Left cardiac atrium (tissue), 4 donors: ENCODE measurements at places on chromosomes 3 and 15. TPM values are rescaled to one million over a fixed set of nuclear protein-coding genes. Genes with fewer than 3 reads are reported as not detected.

The NR1I2 gene
- total RNA-seq: 0.09 TPM

The SRGAP3 gene
- total RNA-seq: 2.5 TPM

The SPINK8 gene
- not detected for total RNA-seq

The CLDN11 gene
- 12.9 TPM for total RNA-seq

The FOXP1 gene
- total RNA-seq: 42.1 TPM

The LHFPL4 gene
- total RNA-seq: not detected

The POLQ gene
- 0.79 TPM for total RNA-seq

The TRH gene
- not detected for total RNA-seq

The ETV5 gene
- 12.5 TPM for total RNA-seq

The ESYT3 gene
- 0.91 TPM for total RNA-seq

The A4GNT gene
- not detected for total RNA-seq

The LARP6 gene
- total RNA-seq: 47.2 TPM

The ADAMTS17 gene
- total RNA-seq: 6.3 TPM

The PAQR5 gene
- total RNA-seq: 1.2 TPM

The SCN11A gene
- not detected for total RNA-seq

The NPHP3 gene
- 11.6 TPM for total RNA-seq

The ARIH1 gene
- total RNA-seq: 142 TPM

The FOXL2NB gene
- not detected for total RNA-seq

The GABRB3 gene
- 56.8 TPM for total RNA-seq

The ISLR gene
- 28.2 TPM for total RNA-seq

The KCNMB2 gene
- 7.8 TPM for total RNA-seq

The UBA5 gene
- total RNA-seq: 41.2 TPM

The SERPINI1 gene
- 4.1 TPM for total RNA-seq

The GATA2 gene
- total RNA-seq: 23.8 TPM

The GABRA5 gene
- total RNA-seq: 1.6 TPM

The FAM131A gene
- 21.0 TPM for total RNA-seq

The CKMT1A gene
- 3.8 TPM for total RNA-seq

The CHRM5 gene
- total RNA-seq: not detected

The IRAK2 gene
- total RNA-seq: 1.7 TPM

The KAT2B gene
- 73.3 TPM for total RNA-seq

The WNT5A gene
- total RNA-seq: 6.2 TPM

The CHRNA7 gene
- total RNA-seq: 1.5 TPM

The PLSCR2 gene
- not detected for total RNA-seq

The CILP gene
- total RNA-seq: 8.2 TPM

The STRA6 gene
- not detected for total RNA-seq

The PLA2G4E gene
- total RNA-seq: not detected

The CD276 gene
- 77.5 TPM for total RNA-seq

The KBTBD8 gene
- 7.9 TPM for total RNA-seq

The CYP1A1 gene
- total RNA-seq: 0.32 TPM

The FBXL22 gene
- total RNA-seq: 24.2 TPM

The GREM1 gene
- total RNA-seq: 2.6 TPM

The CGNL1 gene
- total RNA-seq: 26.0 TPM

The NEK11 gene
- total RNA-seq: 2.3 TPM

The CCDC54 gene
- not detected for total RNA-seq

The GYG1 gene
- 104 TPM for total RNA-seq

The BOC gene
- total RNA-seq: 14.5 TPM

The PEX5L gene
- 1.4 TPM for total RNA-seq

The ANKRD63 gene
- not detected for total RNA-seq

The TM4SF18 gene
- total RNA-seq: 12.5 TPM

The TMEM40 gene
- total RNA-seq: 4.8 TPM

The NTRK3 gene
- total RNA-seq: 6.9 TPM

The PCNP gene
- 122 TPM for total RNA-seq

The ITGB5 gene
- 119 TPM for total RNA-seq

The NRROS gene
- total RNA-seq: 5.4 TPM

The STARD5 gene
- 5.7 TPM for total RNA-seq

The GLDN gene
- total RNA-seq: 9.1 TPM

The CADPS gene
- 29.0 TPM for total RNA-seq

The SPINT1 gene
- 1.3 TPM for total RNA-seq
